NCI-H2081 treated with DMSO at 0.1 percent for 48 hours (cell line): ENCODE measurements at places on chromosomes 6 and 20.

DNA sequence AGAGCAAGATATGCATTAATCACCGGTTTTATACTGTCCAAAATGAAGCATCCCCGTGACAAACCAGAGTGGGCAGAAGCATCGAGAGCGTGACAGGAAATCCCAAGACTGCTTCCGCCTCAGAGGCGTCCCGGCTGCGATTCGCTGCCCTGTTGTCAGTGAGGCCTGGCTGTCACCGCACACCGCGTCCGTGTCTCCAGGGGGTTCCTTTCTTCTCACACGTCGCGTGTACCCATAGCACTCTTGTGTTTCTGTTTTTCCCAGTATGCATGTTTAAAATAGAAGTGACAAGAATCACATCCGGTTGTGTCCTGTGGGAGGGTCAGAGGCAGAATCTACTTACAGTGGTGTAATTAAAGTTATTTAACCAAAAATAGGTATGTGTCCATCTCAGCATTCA lies 8.3 kb upstream of the ADRM1 start:
- no peak for DNase-seq

- no peak for DNase-seq
Observed at GRCh38 chr6:49072146-49072545, 390.9 kb downstream of the MMUT start.

DNA sequence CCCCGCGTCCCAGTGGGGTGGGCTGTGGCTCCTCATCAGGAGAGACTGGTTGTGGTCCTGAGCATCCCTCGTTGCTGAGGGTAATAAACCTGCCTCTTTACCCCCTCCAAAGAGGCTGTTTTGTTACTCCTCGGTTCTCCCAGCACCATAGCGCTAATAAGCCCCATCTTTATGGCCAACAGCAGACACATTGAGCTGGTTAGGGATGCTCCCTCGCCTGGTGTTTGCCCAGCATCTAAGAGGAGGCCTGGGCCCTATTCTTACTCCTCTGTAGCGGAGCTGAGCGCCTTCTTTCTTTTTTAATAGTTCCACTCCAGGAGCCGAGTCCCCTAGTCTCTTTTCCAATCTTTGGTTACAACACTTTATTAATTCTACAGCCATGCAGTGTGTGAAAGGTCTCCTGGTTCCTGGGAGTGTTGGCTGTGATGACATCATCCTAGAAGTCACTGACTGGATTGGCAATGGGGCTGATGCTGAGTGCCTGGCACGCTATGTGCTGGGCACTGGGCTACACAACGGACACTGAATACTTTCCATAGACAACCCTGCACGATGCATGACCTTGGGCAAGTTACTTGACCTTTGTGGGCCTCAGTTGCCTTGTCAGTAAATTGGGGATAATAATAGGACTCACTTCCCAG lies 50.6 kb upstream of the CCDC167 start:
- DNase-seq, result no peak

GRCh38 chr6:21992178-21992967 lies 304.5 kb downstream of the PRL start:
- DNase-seq, result no peak

- no peak for DNase-seq
Observed at GRCh38 chr20:44166008-44166407, 21.0 kb downstream of the JPH2 start.

DNA sequence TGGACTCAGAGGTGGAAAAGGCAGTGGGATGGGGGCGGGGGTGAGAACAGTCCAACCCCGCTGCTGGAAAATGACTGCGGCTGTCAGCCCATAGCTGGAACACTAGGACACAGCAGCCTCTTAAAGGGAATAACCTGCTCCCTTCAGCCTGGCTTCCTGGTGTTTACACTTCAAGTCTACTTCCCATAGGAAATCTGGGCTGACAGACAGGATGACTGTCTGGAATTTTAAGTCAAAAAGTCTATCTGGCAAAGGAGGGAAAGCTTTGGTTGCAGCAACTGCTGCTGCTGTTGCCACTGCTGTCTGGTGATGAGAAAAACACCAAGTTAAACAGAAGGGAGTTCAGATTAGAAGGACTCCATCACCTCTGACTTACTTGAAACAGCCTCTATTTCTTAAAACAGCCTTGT lies 44.9 kb downstream of the TNFRSF21 start:
- DNase-seq, result no peak

DNA sequence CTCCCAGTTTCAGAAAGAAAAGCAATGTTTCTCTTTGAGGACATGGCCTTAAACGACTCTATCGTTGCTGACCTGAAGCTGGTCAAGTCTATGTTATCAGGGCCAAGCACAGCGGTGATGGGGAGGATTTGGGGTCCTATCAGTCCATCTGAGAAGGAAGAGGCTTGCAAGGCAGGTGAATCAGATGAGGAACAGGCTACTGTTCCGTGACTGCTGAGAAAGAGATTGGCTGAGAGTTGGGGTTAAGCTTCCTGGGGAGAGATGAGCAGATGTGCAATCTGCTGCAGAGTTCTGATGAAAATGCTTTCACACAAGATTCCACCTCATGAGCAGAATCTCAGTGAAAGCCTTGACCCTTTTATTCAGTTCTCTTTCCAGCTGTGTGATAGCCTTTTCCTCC lies 168.3 kb upstream of the STMND1 start:
- DNase-seq, result no peak

DNA sequence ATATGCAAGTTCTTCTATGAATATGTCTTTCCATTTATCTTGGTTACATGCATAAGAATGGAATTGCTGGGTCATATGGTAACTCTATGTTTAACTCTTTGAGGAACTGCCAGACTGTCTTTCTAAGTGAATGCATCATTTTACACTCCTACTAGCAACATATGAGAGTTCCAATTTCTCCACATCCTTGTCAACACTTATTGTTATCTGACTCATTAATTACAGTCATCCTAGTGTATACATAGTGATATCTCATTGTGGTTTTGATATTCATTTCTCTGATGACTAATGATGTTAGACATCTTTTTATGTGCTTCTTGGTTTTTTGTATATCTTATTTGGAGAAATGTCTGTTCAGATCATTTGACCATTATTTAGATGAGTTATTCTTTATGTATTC lies 96.7 kb upstream of the LAMP5 start:
- DNase-seq, result no peak

- DNase-seq, result no peak
Observed at GRCh38 chr6:5994234-5994998, 12.3 kb downstream of the NRN1 start.
